ENCODE measurements at places on chromosomes 6 and 20.

DNA sequence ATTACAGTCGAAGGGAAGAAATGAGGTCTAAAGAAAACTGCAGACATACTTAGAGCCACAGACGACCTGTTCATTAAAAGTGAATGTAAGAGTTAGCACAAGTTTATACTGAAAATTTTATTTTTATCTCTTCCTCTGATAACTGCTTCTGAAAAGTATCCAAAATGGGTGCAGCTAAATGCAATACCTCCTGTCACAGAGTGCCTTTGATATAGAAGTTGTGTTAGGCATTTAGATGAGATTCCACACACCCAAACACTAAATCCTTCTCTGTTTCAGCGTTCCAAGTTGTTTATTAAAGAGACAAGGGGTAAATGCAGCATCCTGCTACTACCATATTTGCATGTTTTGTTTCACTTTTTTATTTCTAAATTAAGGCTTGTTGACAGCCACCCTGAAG is 214.7 kb upstream of the TSHZ2 start:
- DNase-seq: no peak

DNA sequence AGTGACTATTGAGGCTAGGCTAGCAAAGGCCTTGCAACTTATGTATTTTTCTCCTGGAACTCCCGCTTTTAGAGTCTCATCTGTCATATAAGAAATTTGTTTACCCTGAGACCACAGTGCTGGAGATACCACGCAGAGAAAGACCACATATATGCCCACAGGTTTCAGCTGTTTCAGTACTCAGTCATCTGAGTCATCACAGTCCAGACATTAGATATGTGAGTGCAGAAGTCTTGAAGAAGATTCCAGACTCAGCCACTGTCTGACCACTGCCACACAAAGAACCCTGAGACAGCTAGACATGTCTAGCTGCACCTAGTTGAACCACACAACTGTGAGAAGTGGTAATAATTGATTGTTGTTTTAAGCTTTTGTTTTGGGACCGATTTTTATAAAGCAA is 648.3 kb downstream of the EPM2A start:
- DNase-seq: no peak

DNA sequence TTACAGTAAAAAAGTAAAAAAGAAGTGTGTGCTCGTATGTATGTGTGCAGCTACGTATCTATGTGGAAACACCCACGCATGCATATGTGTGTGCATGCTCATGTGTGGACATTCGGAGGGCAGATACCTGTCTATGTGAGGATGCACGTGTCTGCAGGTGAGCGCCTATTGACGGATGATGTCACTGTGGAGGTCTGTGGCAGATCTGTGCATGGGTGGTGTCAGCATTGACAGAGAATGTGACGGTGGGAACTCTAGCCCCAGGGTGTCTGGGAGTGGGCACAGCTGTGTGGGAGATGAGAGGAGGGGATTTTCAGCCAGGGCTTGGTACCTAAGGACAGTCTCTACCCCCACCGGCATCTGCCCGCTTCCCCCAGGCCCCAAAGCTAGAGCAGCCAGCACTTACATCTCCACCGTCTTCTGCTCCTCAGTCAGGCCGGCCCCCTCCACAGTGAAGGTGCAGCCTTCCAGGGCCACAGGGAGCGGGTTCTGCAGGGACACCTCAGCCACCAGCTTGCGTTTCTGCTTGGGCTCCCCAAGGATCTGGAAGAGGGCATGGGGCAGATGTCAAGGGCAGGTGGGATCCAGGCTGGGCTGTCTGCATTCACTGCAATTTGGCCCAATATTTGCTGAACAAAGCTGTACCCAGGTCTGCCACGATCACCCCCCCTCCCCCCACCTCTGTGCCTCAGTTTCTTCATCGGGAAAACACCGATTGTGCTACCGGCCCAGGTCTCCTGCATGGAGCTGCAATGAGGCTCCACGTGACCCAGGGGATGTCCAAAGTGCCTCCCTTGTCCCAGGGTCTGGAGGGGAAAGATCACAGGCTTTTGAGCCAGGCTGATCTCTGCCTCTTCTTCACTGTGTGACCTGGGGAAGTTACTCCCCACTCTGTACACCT is 34.1 kb downstream of the TGM2 start:
- no peak for DNase-seq

DNA sequence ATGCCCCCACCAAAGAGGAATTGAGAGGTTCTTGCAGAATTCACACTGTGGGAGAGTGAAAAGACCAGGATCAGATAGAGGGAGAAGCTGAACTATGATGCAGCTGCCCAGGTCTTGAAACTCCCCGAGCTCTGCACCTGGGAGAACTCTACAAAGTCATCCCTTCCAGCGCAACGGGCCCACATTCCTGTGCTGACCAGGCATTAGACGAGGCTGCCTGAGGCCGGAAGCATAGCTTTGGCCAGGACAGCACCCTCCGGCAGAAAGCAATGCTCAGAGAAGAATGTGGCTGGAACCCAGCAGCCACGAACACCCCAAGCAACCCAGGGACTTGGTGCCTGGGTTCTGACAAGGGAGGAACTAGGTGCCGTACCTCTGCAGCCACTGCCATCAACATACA is 281.5 kb upstream of the CDH4 start:
- no peak for DNase-seq

GRCh38 chr6:138346302-138347195 is 31.2 kb upstream of the SMIM28 start:
- no peak for DNase-seq

DNA sequence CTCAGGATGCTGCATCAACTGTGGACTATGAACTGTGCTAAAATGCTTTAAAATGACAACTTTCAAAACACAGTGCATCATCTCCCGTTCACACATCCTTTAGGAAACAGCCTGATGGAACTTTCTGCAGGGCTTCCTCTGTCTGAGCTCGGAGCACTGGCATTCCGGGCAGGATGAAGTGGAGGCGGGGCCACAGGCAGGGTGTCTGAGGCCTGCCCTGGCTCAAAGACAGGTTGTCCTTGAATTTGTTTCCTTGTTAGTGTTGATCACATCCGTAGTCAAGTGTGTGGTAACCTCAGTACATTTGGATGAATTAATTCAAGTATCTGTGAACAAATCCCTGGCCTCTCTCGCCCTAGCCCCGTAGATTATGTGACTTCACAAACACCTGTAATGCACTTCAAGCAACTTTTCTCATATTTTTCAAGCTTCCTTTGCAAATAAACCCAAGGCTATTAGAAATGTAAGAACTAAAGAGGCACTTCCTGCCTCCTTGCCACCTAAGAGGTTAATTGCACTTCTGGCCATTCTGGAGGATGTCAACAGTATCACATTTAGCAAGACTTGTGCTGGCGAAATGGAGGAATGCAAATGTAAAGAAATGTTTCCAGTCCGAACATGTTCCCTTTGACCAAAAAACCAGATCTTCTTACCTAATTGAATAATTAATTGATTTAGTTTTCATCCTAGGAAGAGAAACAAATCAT is 3.1 kb downstream of the CD93 start:
- no peak for DNase-seq

DNA sequence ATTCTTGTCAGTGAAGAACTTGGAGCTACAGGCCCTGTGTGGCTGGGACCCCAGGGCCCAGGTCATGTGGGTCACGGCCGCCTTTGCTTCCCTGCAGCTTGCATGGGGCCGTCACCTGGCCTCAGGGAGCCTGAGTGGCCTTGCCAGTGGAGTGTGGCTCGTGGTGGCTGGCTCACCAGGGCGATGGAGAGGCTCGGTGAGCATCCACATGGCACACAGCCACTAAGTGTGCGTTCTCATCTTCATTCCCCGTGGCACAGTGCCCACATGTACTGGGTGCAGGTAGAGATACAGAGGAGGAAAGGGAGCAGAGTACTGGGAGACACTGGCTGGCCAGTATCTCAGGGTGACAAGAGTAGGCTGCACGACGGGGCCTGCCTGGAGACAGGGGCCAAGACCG is 21.5 kb downstream of the MANBAL start:
- no peak for DNase-seq

GRCh38 chr6:86152546-86152945 is 509.9 kb upstream of the SYNCRIP start:
- DNase-seq: no peak

DNA sequence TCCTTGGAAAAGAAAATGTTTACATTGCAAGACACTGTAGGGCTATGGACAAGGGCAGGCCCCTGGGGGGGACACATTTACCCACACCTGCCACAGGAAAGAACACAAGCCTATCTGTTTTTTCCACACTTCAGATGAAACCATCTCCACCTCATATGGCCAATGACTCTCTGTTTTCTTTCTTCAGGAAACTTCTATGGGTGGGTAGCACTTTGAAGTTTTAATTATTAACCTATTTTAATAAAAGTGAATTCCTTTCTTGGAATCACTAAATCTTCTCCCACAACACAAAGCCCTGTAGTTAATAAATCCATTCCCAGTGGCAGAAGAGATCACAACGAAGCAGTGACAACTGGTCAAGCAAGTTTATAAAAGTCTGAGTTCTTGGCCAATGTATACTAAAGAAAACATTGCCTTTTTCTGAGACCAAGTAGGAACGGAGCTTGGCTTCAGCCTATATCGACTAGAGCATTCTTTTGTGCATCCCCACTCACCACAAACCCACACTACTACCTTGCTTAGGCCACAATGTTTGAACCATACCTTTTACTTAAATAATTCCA is 125.1 kb upstream of the CARMIL1 start:
- DNase-seq: no peak

DNA sequence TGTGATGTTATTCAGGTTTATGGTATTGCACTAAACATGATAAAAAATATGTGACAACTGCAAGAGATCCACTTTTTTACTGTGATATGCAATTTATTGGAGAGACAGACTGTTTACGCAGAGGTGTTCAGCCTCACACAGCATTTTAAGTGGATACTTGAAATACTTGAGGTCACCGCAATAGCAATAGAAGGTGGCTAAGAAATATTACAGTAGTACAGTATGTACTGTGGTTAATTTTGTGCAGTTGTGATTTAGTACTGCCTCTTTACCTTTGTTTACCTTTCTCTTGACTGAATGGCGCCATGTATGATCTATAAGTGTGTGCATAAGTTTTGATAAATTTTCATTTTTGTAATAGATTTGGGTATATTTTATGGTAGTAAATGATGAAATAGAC is 17.4 kb downstream of the MACROD2 start:
- no peak for DNase-seq

DNA sequence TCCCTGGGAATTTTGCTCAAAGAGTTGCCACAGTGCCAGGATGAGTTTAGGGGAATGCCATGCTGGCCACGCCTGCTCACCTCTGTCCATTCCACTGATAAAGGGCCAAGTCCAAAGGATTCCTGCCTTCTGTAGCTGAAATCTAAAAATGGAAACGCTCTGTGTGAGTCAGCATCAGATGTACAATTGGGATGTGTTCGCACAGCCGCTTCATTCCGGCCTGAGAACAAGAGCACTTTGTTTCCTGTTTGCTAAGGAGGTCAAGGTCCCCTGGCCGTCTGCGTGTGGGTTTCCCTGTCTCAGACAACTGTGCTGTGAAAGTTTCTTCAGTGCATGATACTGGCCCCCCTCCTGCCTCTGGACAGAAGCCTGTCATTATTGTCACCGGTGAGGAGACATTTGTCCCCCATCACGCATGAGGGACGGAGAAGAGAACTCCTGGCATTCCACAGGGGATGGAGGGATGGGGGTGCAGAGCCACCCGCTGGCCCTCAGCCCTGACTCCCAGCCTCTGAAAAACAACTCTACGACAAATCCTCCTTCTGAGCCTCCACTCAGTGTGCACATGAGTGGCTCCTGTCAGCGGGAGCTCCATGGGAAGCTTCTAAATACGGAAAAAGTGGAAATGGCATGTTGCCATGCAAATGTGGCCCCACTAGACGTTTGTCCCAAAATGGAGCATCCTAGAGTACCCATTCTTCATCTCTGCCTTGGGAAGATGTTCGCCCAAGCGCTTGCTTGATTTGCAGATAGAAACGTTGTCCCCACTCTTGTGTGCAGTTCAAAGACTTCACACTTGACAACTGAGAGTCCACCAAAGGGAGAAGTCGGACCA is 143.5 kb upstream of the AFDN start:
- no peak for DNase-seq

DNA sequence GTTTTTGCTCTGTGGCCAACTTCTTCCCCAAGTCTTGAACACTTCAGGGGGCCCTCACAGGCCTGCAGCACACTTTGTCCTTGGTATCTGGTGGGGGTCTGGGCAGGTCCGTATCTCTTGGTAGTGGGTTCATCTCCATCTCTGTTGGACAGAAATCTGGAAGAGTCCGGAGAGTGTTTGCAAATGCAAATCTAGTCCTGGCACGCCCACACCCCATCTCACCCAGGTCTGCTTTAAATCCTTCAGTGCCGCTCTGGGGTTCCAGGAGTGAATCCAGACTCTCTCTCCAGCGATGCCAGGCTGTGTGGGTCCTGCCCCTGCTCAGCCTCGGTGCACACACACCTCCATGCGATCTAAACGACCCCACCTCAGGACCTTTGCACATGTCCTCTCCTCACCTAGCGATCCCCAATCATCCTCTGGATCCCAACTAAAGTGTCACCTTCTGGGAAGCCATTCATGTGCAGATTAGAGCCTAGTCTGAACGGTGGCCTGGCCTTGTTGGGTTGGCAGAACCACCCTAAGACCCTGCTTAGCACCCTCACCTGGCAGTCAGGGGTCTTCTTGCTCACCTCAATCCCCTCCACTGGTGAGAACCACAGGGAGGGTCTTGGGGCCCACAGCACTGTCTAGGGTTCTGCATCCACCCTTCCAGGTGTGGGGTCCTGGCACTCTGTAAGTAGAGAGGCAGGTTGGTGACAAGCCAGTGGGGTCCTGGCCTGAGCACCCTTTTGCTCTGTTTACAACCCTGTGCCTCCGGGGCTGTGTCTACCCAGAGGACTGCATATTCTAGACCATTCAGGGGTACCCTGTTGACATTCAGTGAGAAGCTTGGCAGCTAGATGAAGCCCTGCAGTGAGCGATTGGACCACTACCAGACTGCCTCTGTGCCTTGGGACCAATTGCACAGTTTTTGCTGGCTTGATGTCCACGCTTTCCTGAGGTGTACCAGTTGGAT is 100.8 kb downstream of the SYCP2 start:
- no peak for DNase-seq

GRCh38 chr20:42082611-42083010 is 464.4 kb upstream of the CHD6 start:
- no peak for DNase-seq

DNA sequence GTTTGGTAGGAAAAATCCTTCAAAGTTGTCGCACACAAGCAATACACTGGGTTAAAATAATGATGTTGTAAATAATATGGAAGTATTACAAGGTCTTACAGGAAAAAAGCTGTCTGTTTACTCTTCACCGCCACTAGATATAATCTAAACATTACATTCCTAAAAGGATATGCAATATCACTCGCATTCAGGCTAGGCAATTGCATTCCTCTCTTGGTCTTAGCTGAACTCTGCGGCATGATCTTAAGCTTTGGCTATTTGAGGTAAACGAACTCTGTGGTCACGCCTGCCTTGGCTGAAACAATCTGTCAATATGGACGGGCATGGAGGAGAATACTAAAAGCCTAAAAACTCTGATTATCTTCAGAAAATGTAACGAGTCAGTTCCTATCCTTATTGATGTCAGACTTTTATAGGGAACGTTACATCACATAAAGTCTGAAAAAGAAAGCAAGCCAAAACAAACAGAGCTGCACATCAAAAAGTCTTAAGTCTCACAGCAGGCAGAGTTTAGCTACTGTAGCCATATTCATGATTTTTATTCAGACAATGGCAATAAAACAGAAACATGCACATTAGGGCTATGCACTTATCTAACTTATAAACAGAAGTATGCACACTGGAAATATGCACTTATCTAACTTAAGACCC is 30.8 kb upstream of the FILIP1 start:
- DNase-seq: no peak
